EL (cell line): ENCODE measurements at places on chromosomes 12 and 14.

GRCh38 chr12:91588874-91589454 is 406.3 kb upstream of the DCN start:
- DNase-seq, result no peak

- peak; percentile 28 for DNase-seq
Observed at GRCh38 chr14:59187802-59188460, 536 bp upstream of the DAAM1 start.

DNA sequence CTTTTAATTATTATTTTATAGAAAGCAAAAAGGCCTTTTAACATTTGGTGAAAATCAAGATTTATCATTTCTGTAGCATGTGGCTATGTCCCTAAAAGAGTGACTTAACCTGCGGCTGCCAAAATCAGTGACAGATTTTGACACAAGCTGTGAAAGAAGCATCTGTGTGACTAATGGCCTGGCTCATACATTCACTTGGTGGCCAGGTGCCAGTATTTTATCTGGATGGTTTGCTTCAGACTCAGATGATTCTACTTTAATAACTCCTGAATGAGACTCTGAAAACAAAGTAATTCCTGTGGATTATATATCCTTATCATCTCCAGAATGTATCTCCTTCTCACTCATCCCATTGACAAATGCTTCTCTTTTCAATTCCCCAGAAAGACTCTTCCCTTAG is 103.0 kb downstream of the FSCB start:
- DNase-seq, result no peak

DNA sequence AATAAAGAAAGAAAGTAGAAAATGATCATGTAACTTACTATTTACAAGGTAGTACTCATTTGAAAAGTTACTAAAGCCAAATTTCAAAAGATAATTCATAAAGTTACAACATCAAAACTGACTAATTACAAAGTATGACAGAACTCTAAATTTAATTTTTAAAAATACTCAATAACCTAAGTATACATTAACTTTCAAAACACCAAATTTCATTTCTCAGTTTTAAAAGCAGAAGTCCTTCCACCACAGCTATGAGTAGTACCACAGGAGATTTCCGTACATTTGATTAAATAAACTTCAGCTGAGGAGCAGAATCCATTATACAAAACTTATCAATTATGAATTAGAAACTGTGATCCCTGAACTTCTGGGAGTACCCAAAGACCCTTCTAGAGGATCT is 100.8 kb upstream of the BBS10 start:
- no peak for DNase-seq
